ENCODE measurements at places on chromosomes 3 and 15. TPM values are rescaled to one million over a fixed set of nuclear protein-coding genes. Genes with fewer than 3 reads are reported as not detected.

Gene NEK10
- total RNA-seq = 0.64 TPM

Gene ZNF660
- 0.65 TPM for total RNA-seq

Gene LMAN1L
- not detected for total RNA-seq

Gene SAXO2
- 0.26 TPM for total RNA-seq

Gene PLS1
- 21.3 TPM for total RNA-seq

Gene CAPN3
- 17.7 TPM for total RNA-seq

Gene TMEM40
- total RNA-seq = 0.35 TPM

- no peak for DNase-seq
Observed at GRCh38 chr15:35746121-35746520, 200.2 kb upstream of the DPH6 start.

- DNase-seq = no peak
Observed at GRCh38 chr3:182782149-182782548, 11.2 kb upstream of the ATP11B start.

DNA sequence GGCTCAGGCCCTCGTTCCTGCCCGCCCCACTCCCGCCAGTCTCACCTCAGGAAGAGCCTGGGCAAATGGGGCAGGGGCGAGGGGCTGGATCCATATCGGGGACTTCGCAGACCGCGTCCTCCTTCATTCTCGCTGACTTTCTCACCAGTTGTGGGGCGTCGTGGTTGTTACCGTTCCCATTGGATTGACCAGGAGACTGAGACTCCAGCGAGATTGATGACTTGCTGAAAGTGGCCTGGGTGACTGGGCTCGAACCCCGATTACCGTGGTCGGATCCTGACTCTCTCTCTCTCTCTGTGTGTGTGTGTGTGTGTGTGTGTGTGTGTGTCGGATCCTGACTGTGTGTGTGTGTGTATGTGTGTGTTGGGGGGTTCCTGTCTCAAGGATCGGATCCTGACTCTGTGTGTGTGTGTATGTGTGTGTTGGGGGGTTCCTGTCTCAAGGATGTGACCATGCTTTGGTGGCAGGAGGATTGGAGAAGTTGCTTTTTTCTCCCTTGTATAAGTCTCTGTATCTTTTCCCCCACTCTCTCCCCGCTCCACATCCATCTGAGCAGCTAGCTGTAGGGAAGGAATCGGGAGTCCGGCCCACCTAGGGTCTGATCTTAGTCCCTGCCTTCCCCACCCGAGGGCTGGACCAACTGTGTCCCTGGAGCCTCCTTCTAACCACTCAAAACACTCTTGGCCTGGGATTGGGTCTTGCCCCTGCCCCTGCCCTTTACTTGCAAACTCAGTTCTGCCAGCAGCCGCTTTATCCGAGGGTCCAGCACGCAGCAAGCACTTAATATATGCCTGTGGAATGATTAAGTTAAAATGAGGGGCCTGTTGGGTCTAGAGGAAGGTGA, 603 bp downstream of the PLEKHO2 start:
- no peak for DNase-seq

DNA sequence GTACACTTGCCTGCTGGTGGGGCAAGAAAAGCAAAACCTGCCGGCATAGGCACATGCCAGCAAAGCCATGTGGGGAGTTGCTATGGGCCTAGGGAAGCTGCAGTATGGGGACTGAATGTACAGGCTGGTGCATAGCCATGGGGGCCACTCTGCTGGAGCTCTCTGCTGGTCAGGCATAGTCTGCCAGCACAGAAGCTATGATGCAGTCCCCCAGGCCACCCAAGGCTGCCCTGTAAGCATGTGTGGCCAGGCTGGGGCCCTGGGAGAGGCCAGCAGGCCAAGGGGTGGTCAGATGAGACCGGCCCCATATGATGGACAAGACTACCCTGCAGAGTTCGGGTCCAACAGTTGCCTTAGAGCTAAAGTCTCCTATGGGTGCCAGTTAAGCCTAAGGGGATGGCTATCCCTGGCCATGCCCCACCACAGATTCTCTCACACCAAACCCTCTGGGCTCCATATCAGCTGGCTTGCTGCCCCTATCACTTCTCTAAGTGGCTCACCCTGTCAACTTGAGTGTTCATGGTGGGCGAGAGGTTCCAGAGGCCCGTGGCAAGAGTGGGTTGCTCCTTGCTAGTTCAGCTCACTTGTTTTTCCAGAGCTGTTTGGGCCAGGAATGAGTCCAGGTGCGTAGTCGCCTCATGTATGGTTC, 41.8 kb downstream of the CEP63 start:
- DNase-seq = no peak

GRCh38 chr3:143222981-143223380, 103.4 kb downstream of the CHST2 start:
- no peak for DNase-seq

DNA sequence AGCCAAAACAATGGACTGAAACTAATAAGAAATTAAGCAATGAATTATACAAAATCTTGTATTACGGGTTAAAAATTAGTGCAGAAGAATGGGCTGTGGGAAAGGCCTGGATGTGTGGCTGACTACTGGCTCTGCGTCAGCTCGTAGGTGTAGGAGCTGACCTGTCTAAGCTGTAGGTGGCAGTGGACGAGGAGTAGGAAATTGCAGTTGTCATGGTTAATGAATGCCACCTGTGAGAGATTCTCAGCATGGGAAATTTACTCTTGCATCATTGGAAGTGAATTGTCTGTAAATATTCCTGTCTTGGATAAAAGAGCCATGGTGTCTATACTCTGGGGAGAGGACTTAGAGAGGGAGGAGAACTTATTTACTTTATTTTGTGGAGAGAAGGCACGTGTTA, 23.4 kb downstream of the CHRNA7 start:
- DNase-seq = no peak

DNA sequence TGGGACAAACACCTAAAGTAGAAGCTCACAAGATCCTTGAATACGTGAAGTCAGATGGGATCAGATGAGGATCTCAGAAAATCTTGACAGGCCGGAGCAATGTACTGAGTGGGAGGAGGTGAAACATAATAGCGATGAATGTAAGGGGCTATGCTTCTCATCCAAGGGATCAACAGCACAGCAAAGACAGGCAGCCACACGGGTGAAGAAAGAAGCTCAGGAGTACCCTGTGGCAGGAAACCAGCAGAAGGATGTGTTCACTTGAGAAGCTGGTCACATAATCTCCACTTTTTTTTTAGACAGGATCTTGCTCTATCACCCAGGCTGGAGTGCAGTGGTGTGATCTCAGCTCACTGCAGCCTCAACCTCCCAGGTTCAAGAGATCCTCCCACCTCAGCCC, 92.4 kb downstream of the MEGF11 start:
- no peak for DNase-seq

- no peak for DNase-seq
Observed at GRCh38 chr3:183911763-183912506, 27.3 kb upstream of the PARL start.

GRCh38 chr15:51718219-51718618, 19.2 kb downstream of the LYSMD2 start:
- no peak for DNase-seq

GRCh38 chr3:119652306-119653033, 7.9 kb downstream of the POPDC2 start:
- no peak for DNase-seq

DNA sequence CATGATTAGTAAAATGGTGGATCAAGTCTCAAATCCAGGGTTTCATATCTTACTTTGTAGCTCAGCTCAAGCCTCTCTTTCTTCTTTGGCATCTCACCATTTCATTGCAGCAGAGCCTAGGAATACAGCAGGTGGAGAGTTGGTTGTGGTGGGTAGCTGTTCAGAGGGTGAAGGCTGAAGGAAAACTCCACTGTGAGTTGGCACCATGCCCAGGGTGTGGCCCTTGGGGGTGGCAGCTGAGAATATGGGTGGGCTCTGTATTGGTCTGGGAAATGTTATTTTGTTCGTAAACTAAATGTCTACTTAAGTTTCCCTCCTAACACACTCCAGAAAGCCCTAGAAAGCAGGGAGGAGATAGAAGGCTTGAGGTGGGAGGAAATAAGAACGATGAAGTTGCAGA, 1.7 kb upstream of the MAP1A start:
- no peak for DNase-seq

DNA sequence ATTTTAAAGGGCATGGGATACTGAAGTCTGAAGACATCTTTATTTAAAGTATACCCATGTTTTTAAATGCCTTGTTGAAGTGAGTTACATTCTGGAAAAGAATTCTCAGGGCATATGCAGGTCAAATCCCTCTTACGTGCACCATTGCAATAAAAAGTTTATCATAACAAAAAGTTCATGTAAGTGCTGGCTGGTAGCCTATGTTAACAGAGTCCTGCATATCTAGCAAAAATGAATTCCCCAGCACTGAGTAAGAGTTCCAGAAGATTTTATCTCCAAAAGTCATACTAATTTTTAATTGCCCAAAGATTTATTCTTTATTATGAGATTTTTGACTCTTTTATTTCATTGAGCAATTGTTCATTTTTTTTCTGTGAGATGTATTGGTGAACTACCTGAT, 104.7 kb upstream of the ROBO1 start:
- DNase-seq = no peak

GRCh38 chr3:133996251-133996661, 33.5 kb downstream of the SLCO2A1 start:
- DNase-seq = no peak

GRCh38 chr3:25581823-25582222, 82.9 kb downstream of the TOP2B start:
- no peak for DNase-seq

DNA sequence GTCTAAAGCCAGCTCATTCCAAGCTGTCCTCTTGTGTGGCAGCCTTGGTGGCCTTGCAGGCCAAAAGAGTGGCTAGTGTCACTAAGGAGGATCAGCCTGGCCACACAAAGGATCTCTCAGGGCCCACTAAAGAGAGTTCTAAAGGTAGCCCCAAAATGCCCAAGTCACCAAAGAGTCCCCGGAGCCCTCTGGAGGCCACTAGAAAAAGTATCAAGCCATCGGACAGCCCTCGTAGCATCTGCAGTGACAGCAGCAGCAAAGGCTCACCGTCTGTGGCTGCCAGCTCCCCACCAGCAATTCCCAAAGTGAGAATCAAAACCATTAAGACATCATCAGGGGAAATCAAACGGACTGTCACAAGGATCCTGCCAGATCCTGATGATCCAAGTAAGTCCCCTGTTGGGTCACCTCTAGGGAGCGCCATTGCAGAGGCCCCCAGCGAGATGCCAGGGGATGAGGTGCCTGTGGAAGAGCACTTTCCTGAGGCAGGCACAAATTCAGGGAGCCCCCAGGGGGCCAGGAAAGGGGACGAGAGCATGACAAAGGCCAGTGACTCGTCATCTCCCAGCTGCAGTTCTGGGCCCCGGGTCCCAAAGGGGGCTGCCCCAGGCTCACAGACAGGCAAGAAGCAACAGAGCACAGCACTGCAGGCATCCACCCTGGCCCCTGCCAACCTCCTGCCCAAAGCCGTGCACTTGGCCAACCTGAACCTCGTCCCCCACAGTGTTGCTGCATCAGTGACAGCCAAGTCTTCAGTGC, 33.5 kb upstream of the ALPK3 start:
- DNase-seq = no peak

- no peak for DNase-seq
Observed at GRCh38 chr15:57460208-57460816, 84.0 kb downstream of the CGNL1 start.

DNA sequence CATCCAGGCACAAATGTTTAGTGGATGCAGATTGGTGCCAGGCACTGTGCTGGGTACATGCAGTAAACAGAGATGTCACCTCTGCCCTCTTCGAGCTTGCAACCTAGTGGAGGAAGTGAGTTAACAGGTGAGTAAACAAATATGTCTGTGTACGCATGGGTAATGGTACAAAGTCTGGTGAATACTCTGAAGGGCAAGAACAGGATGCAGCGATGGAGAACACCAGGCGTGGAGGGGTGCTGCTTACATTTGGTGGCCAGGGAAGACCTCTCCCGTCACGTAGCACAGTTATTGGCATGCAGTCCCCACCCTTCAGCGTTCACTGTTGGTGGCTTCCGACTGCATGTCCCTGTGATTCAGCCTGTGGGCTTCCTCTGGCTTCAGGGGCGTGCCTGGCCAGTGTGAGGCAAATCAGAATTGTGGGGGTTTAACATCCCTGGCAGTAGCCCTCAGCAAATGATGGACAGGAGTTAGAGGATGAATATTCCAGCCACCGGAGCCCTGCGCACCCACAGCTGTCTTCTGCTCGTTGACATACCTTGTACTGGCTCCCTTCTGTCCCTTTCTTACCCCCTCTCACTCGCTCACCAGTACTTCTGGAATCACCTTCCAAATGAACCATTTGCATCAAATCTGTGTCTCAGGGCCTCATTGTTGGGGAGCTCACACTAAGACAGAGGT, 9.1 kb upstream of the HDAC11 start:
- DNase-seq = peak; percentile 45

DNA sequence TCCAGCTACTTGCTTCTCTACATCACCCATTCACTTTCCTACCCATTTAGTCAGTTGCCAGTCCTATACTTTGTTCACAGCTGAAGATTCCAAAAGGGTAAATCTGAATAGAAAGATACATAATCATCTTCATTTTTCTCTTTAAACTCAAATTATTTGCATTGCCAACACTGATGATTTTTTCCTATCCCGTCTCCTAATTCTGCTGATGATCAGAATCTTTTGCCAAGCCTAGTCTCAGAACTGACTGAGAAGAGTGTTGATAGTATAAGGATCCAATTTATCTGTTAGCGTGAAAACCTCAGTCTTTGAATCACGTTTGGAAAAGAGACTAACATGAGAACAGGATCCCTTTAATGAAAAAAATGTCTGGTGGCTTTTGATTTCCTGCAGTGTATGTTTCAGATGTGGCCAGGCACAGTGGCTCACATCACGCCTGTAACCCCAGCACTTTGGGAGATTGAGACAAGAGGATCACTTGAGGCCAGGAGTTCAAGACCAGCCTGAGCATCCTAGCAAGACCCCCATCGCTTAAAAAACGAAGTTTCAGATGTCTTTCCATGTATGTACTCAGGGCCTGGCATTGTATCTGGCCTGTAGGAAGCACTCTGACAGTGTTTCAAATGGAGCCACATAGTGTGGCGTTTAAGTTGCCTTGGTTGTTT, 169.4 kb downstream of the KLHL25 start:
- no peak for DNase-seq

- DNase-seq = no peak
Observed at GRCh38 chr3:60598671-60599070, 652.6 kb downstream of the FHIT start.

DNA sequence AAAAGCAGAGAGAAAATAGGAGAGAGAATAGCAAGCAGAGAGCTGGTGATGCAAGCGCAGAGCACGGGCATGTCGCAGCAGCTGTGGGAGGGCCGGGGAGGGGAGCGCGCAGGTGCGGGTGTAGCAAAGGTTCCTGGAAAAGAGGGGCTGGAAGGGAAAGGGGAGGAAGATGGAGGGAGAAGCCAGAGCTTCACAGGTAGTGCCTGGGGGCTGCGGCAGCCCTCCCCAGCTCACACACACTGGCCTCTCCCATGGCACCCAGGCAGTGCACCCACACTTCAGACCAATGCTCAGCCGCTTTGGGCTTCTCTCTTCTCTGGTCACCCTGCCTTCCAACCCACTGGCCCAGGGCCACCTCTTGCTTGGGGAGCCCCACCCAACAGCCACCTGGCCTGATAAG, 72.1 kb downstream of the ADAMTS7 start:
- DNase-seq = no peak
